ENCODE measurements at places on chromosomes 11 and 22.

DNA sequence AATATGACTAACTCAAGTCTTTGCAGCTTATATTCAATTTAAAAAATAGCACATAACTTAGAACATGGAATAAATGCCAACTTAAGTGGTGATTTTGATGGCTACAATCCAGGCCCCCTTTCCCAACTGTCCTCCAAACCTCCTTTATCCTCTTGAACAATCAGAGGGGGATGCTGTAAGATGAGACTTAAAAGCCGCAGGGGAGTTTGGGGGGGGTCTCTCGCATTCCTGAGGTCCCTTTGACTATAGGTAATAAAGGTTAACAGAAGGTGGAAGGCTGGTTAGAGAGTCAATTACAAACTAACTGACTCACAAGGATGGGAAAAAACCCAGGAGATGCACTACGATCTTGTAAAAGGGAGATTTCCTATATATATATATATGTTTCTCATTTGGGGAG, 101.8 kb downstream of the KIRREL3 start:
- no peak for DNase-seq

DNA sequence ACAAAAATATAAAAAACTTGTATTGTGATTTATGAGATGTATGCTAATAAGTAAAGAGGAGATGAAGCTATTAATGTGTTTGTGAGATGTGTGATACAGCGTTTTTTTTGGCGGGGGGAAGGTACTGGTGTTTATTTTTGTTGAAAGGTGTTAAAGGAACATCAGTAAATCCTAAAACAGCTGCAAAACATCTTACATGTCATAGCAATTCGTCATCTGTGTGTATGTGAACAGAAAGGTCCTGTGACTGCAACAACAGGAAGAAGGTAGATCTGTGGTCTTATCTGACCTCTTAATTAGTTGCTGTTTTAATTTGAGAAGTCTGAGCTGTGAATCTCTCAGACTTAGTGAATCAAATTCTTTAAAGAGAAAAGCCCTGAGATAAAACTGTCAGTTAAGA, 1041.1 kb downstream of the JRKL start:
- no peak for DNase-seq

GRCh38 chr11:64713781-64714363, 9.1 kb downstream of the NRXN2 start:
- DNase-seq = no peak

DNA sequence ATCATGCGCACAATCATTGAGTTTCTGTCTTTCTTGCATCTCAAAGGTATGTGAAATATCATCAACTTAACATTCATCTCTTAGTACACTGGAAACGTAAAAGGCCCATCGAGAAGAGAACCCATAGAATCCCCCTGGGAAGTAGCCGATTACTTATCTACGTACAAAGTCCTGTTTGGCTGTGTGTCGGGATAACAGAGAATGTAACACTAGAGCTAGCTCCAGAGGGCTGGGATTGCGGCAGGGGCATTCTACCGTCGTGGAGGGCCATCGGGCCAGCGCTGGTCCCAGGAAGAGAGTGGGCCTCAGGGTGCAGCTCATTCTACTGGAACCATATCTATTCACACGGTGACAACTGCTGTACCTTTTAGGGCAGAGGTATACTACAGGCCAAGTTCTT, 4.5 kb downstream of the GAL start:
- DNase-seq = no peak

DNA sequence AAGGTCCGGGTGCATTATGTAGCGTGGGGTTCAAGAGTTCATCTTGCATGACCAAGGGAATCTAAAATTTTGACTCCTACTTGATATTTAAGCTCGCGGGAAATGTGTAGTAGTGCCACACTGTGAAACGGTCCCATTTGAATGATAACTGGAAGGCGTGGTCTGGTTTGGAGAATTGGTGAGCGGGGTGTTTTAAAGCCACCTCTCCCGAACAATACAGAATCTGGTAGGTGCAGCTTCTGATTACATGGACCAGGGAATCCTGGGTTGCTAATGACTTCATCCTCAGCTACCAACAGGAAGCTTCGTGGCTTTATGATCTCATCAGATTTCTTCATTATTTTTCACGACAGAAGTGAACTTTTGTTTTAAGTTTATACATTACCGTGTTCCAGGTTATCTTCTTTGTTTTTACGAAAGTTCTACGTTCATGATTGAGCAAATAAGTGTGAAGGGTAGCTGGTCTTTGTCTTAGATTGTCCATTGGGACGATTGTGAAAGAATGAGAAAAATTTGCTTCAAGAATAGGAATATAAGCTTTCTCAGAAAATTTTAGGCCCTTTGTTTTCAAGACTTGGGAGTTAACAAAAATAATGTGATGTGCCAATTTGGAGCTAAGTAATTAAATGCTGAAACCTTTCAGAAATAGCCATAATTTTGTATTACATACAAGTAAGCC, 1.7 kb downstream of the QSER1 start:
- DNase-seq = peak; percentile 73

DNA sequence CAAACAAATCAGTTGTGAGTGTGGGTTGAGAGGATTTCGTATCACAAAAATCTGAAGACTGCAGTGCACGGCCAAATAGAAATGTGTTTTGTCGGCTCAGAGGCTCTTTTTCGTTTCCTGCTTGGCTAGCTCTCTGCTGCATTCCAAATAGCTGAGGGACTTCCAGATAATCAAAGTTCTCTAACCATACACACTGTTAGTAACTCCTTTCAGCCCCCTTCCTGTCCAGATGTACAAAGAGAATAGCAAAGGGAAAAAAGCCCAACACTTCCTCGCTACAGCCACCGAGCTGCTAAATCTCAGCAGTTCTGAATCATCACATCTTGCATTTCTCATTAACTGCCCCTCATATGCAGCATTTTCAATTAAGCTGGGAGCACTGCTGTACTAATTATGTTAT, 203.1 kb downstream of the TENM4 start:
- DNase-seq = no peak

DNA sequence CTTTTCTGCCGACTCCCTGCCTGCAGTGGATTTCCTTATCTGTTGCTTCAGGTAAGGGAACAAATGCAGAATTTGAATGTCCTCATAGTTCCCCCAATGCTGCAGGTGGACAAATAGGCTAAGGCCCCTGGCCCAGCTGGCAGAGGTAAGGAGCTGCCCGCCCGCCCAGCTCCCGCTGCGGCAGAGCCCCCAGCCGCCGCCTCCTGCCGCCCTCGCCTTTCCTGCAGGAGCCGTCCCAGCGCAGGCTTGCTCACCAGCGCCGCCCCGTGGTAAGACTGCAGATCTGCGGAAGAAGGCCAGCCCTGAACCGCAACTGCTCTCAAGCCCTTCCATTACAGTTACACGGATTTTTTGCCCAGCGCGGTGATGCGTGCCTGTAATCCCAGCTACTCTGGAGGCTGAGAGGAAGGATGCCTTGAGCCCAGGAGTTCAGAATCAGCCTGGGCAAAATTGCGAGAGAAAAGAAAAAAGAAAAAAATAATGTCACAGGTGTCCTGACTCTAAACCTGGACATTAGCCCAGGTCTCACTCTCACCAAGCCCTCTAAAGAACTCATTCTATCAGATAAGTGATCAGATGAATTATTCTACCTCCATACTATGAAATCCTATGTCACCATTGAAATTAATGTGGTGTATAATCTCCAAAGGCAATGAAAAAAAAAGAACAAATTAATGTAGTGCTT, 51.2 kb upstream of the EMID1 start:
- peak; percentile 85 for DNase-seq

- DNase-seq = no peak
These were observed 79.3 kb downstream of the LIF start for GRCh38 chr22:30167296-30167695.

DNA sequence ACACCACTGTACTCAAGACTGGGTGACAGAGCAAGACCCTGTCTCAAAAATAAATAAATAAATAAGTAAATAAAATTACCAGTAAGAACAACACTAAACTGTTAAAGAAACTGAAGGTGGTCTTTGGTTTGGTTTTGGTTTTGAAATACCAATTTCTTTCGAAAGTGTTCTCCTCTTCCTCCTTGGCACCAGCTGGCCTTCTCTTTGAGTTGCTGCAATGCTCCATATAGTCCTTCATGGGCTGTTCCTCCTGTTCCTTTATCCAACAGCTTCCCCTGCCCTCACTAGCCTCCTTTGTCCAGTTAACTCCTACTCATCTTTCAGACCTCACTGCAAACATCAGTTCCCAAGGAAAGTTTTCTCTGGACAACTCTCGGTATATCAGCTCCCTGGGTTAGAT, 5.0 kb upstream of the UVRAG start:
- no peak for DNase-seq

GRCh38 chr11:6572215-6572614, 31.2 kb downstream of the RRP8 start:
- DNase-seq = no peak

DNA sequence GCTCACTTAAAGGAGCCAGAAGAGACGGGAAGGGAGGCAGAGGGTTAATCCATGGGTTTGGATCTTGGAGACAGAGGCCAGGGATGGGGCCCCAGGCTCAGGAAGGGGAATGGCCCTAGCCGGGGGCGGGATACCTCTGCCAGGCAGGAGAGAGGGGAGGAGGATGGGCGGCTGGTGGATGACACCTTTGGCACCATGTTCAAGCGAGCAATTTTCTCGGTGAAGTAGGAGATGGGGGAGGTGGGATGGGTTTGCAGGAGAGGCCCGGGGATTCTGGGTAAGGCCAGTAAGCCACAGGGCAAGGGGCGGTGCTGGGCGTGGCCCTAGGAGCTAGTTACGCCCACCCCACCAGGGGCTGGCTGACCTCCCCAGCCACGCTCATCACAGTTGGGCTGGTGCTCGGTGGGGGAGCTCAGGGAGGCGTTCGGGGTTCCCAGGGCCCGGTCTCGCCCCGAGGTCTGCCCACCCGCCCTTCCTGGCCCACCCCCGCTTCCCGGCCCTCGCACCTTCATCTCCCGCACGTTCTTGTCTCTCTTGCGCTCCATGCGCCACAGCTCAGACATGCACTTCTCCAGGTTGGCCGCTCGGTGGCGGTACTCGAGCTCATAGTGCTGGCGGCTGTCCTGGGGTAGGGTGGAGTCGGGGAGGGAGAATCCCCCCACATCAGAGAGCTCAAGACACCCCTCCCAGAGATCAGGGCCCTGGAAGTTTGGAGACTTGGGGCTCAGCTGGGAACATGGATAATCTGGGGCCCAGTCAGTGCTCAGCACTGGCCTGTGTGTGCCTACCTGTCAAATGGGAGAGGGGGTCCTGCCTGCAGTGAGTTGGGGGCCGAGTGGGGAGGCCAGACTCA, 12.7 kb downstream of the BAIAP2L2 start:
- no peak for DNase-seq

DNA sequence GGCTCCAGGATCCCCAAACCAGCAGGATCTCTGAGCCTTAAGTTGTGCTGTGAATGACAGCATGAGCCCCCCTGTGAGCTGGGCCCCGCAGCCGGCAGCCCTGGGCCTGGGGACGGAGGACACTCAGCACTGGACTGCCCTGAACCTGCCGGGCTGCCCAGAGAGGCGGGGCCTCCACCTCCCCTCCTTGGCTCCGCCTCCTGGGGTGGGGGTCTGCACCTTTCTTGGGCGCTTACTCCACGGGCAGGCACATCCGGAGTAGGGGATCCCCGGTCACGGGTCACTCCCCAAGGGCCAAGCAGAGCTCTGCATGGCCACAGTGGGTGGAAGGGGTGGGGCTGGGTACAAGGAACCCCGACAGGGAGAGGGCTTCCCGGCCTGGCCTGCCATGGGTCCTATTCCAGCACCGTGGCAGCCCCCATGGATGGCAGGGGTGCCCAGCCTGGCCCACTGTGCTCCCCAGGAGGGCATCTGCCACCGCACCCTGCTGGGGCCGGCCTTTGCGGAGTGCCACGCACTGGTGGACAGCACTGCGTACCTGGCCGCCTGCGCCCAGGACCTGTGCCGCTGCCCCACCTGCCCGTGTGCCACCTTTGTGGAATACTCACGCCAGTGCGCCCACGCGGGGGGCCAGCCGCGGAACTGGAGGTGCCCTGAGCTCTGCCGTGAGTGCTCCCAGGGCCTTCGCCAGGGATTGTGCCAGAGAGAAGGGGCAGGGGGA, 5.4 kb downstream of the MUC5B start:
- no peak for DNase-seq

DNA sequence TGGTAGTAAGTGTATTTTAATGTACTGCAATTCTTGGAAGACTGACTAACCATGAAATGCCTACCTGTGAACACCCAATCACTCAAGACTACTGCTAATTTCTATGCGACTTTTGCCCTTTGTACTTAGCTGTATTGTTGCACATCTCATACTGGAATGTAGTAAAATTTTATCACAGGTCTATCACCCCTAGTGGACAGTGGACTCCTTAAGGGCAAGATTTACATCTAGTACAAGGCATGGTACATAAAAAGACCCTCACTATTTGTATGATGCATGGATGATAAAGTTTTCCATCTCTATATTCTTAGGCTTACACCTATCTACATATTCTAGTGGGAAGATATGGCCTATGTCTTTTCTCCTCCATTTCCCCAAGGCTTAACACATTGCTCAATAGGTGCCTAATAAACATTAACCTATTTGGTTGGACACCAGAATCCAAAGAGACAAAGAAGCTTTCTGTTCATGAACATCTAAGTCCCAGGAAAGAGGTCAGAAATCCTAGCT, 26.1 kb downstream of the SERGEF start:
- DNase-seq = no peak

DNA sequence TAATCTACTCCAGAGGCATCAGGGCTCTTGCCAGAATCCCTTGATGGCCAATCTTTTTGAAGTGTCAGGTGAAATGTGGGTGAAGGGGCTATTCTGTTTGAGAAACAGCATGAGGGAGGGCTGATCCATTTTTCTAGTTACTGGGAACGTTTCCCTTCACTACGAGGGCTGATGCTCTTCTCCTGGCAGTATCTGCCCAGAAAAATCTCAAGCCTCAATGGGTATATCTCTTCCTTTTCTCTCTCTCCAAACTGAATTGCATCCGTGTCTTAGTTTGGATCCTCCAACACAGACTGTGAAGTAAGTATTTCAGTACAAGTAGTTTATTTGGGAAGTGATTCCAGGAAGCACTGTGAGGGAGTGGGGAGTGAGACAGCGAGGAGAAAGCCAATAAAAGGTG, 113.0 kb upstream of the NAV2 start:
- no peak for DNase-seq

- DNase-seq = no peak
These were observed 72.6 kb upstream of the PARVG start for GRCh38 chr22:44108076-44108475.

GRCh38 chr11:133082841-133083488, 449.3 kb downstream of the OPCML start:
- peak; percentile 63 for DNase-seq

Data from KBM-7 (cell line).